ENCODE measurements at places on chromosomes 6 and 20. TPM values are rescaled to one million over a fixed set of nuclear protein-coding genes. Genes with fewer than 3 reads are reported as not detected.

The SMLR1 gene
- total RNA-seq = not detected

DNA sequence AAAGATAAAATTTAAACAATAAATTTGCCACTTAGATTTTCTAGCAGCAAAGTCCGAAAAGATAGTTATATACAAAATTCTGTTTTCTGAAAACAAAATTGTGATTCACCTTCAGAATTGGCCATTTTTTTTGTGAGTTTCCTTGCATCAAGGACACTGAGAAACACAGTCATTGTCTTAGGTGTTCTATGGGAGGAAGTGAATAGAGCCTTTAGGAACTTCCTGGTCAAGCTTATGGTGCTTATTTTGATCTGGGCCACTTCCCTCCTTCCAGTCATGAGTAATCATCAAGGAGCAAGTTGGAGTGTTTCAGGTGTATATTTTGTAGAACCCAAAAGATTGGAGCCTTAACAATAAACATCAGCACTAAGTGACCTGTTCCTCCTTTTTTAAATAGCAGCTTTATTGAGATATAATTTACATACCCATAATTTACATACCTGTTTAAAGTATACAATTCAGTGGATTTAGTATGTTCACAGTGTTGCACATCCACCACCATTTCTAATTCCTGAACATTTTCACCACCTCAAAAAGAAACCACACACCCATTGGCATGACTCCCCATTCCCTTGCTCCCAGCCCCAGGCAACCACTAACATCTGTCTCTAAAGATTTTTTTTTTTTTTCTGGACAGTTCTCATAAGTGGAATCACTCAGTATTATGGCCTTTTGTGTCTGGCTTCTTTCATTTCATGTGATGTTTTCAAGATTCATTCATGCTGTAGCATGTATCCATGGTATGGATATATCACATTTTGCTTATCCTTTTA, 17.6 kb downstream of the TMEM74B start:
- DNase-seq = no peak

DNA sequence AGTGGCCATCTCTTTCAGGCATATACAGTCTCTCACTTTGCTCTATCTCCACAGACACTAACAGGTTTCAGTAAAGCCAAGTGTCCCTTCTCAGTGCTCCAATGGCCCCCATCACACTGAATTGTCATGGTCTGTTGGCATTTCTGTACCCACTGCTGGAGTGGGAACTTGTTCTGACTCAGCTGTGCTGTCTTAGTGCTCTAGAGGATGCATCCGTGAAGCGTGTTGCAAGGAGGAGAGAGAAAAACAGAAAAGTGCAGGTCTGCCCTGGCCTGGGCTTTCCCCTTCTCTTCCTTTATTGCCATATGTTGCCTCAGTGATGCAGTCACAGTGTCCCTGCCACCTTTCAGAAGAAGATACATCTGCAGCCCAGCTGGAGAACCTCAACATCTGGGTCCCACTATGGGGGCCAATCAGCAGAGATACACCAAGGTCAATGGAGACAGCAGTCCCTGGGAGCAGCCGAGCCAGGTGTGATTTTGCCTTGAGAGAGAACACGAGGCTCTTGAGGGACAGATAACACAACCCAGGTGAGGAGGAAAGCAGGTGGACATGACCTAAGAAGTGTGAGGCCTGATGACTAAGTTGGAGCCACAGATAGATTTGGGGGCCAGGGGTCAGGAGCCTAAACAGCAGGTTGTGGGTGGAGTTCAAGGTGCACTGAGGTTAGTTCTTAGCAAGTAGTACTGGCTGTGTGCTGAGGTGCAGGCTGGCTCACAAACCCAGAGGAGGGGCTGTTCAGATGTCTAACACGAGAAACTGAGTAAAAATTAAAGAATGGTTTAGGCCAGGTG, 5.6 kb upstream of the PLCG1 start:
- DNase-seq = no peak

The PNPLA1 gene
- total RNA-seq = not detected

The SLC25A27 gene
- 12.6 TPM for total RNA-seq

Data from fibroblast of lung (primary cell).